Smooth muscle cell of the pulmonary artery (primary cell): ENCODE measurements at places on chromosomes 11 and 22. TPM values are rescaled to one million over a fixed set of nuclear protein-coding genes. Genes with fewer than 3 reads are reported as not detected.

The C11orf16 gene
- total RNA-seq: not detected in 2 replicates

The NLRP10 gene
- total RNA-seq: 3.5 and 6.7 TPM in 2 replicates

The OR52I1 gene
- not detected in 2 replicates for total RNA-seq

The LZTR1 gene
- total RNA-seq: 75.3 and 97.5 TPM in 2 replicates
